ENCODE measurements at places on chromosomes 6 and 20. TPM values are rescaled to one million over a fixed set of nuclear protein-coding genes. Genes with fewer than 3 reads are reported as not detected.

- H3K27me3 ChIP-seq, result peaks cover 19% of the 10 kb centered on the region
- H3K4me3 ChIP-seq, result no peak overlapping the region
- peaks cover 12% of the 10 kb centered on the region for H3K4me1 ChIP-seq
- no peak for DNase-seq
- H3K36me3 ChIP-seq, result no peaks in the 10 kb centered on the region
Observed at GRCh38 chr20:4087923-4088322, 72.6 kb upstream of the RNF24 start.

DNA sequence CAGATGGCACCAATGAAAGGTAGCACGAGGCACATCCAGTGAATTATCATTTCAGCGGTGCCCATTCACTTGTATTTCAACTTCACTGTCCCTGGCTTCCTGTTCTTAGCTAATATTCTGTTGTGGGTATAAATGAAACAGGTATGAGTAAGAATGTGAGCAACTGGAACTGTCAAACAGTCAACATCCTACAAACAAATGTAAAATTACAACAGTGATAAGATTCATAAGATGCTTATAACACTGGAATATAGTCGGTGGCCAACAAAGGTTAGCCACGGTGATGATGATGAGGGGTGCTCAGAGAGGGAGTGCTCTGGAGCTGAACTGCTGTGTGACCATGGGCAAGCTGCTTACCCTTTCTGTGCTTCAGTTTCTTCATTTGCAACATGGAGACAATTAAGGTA is 74.9 kb upstream of the TOX2 start:
- no peak overlapping the region for H3K4me3 ChIP-seq
- no peaks in the 10 kb centered on the region for H3K27me3 ChIP-seq

Gene HS3ST5
- 8.6 TPM for total RNA-seq

DNA sequence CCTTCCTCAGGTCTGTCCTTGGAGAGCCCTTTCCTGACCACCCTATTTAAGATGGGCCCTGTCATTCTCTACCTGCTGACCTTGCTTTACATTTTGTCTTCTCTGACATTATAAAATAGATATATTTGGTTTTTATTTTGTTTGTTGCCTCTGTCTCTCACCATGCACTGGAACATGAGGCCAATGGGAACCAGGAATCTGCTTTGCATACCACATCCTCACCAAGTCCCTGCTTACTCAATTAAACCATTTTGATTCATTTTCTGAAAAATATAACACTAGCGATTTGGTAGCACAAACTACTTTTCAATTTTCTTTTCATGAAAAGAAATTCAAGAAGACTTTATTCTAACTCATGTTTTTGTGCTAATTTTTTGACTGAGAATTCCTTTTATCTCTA is 32.8 kb upstream of the POPDC3 start:
- H3K27me3 ChIP-seq, result no peaks in the 10 kb centered on the region
- H3K4me3 ChIP-seq, result no peak overlapping the region
- DNase-seq, result no peak
- H3K36me3 ChIP-seq, result no peaks in the 10 kb centered on the region
- no peak overlapping the region for H3K27ac ChIP-seq

- H3K36me3 ChIP-seq, result no peaks in the 10 kb centered on the region
- DNase-seq, result no peak
- H3K27ac ChIP-seq, result no peak overlapping the region
- no peaks in the 10 kb centered on the region for H3K27me3 ChIP-seq
- H3K4me1 ChIP-seq, result no peaks in the 10 kb centered on the region
Observed at GRCh38 chr6:41111017-41111416, 38.2 kb downstream of the NFYA start.

Gene UBD
- total RNA-seq, result 0.15 TPM

Gene C6orf163
- 2.0 TPM for total RNA-seq

DNA sequence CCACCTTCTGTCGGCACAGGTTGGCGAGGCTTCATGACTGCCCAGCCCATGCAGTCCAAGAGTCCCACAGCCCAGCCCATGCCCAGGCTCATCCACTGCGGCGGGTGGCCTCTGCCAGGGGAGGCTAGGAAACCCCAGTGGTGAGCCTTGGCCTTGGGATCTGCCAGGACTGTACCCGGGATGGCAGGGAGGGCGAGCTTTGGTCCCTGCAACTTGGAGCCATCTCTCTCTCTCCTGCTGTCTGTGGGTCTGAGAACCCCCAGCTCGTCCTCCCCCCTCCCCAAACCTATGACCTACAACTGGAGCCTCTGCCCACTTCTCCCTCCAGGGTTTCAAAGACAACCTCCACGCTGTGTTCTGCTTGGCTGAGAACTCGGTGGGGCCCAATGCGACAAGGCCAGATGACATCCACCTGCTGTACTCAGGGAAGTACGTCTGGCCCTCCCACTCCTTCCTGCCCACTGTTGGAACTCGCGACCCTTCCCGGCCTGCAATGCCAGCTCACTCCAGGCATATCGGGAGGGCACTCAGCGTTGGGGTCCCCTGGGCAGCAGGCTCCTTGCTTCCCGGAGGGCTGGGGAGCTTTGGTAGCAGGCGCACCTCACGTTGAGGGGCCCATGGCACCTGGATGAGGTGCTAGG is 19.7 kb downstream of the NPEPL1 start:
- no peaks in the 10 kb centered on the region for H3K4me1 ChIP-seq
- no peak overlapping the region for H3K4me3 ChIP-seq
- H3K27me3 ChIP-seq, result no peaks in the 10 kb centered on the region
- no peak overlapping the region for H3K27ac ChIP-seq
- DNase-seq, result no peak
- H3K36me3 ChIP-seq, result peaks cover 5% of the 10 kb centered on the region

DNA sequence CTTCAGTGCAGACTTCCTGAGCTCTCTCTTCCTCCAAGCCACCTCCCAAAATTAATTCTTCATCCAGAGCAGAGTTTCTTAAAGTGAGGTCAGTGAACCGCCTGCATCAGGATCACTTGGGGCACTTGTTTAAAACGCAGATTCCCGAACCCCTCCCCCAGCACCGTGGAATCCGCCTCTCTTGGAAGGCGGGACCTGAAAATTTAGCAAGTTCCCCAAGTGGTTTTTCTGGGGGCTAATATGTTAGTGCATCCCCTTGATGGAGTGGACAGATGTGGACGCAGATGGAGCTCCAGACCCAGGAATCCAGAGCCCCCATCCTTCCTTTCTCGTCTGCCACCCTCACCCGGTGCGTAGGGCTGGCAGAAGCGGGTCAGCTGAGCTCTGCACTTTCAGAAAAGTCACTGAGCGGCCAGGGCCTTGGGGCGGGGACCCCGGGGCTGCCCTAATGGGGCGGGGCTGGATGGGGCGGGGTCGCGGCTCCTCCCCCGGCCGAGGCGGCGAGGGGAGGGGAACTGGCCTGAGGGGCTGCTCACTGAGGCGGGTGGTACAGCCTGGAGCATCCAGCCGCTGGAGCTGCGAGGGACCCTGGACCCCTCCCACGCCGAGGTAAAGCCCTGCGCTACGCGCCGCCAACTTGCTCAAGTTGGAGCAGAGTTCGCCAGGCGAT is at the start of the genes DEFB124 and REM1:
Gene DEFB124 (minus strand): TSS at position 370 of the 670 bp plus-strand sequence. CDS start 2,114 bp downstream, outside the sequence.
Gene REM1 (plus strand): TSS at position 531 of the 670 bp plus-strand sequence. CDS start 1,158 bp downstream, outside the sequence.
- peak within 1 kb of the TSS; percentile 36 for H3K4me3 ChIP-seq
- H3K36me3 ChIP-seq, result peaks cover 43% of the 10 kb centered on the region
- H3K4me1 ChIP-seq, result no peaks in the 10 kb centered on the region
- H3K27ac ChIP-seq, result no peak within 1 kb of the TSS

DNA sequence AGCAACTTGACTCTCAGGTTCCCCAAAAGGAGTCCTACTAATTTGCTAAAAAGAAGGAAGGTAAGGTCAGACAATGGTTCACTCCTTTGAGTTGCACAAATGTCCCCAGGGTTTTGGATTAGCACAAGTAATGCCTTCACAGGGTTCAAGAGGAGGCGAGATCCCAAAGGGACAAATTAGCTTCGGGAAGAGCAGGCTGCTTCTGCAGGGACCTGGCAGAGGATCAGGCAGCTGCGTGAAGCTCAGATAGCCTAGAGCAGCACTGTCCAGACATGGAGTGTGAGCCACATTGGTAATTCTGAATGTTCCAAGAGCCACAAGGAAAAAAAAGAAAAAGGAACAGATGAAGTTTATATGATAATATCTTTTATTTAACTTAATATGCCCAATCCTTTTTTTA is 115.4 kb downstream of the CFAP61 start:
- 0 out of 2 replicates have a peak, but pooled peaks cover 2% of the 10 kb centered on the region for H3K36me3 ChIP-seq
- no peaks in the 10 kb centered on the region for H3K27me3 ChIP-seq
- DNase-seq, result no peak
- 0 out of 2 replicates have a peak, but pooled peaks cover 3% of the 10 kb centered on the region for H3K4me1 ChIP-seq
- H3K4me3 ChIP-seq, result no peak overlapping the region

DNA sequence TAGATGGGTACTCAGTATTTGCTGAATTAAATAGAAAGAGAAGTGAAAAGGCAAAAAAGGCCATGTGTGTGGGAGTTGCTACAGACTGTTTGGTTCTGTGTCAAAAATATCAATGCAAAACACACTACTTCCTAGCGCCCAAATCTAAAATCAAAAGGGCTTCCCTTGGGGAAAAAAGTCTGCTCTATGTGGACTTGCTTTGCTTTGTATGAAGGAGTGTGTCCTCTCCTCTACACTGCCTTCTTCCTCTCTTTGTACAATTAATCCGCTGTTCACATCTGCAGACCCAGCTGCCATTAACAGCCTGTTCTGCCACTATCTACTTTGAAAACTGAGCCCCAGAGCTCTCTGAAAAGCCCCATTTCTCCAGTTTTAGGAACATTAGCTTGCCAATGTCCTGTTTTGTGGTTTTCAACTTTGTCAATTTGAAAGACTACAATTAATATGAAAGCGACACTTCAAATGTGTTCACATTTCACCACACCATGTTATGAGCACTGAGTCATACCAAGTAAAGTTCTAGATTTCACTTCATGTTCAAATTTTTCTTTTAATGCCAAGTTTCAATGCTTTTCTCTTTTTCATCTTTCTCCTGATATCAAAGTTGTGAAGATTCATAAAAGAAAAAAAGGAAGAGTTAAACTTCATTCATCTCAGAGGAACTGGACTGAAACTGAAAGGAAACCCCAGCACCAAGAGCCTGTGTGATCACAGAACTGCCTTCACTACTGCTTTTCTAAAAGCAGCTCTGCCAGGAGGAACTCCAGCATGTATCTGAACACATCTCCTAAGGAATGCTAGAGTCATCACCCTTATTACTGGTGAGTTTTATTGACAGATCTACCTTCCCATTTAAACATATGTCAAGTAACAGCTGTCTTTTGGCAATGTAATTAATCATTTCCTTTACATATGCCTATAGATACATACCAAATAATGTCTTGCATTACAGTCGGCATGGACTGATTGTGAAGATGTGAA is 102.6 kb downstream of the KIF13A start:
- no peak for DNase-seq
- H3K27me3 ChIP-seq, result no peaks in the 10 kb centered on the region
- no peak overlapping the region for H3K4me3 ChIP-seq

Gene KIF6
- 0.53 TPM for total RNA-seq

Gene MUC22
- total RNA-seq, result not detected

DNA sequence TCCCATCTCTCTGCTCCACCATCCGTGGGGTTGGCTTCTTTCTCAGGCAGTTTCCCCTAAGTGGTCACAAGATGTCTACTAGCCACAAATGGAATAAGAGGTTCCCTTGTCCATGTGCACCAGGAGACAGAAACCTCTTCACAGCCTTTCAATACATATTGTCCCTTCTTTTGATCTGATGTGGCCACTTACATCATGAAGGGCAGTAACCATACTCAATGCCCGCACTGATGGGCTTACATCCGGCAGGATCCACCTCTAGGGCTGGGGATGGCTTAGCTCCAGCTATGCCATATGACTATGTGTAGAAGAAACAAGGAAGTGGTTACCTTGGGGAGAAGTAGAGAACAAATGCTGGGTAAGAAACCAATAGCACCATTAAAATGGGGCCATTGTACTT is 64.4 kb downstream of the PLEKHG1 start:
- DNase-seq, result no peak
- no peak overlapping the region for H3K4me3 ChIP-seq
- H3K36me3 ChIP-seq, result no peaks in the 10 kb centered on the region
- H3K27ac ChIP-seq, result no peak overlapping the region
- H3K4me1 ChIP-seq, result no peaks in the 10 kb centered on the region

Gene IL17A
- not detected for total RNA-seq

DNA sequence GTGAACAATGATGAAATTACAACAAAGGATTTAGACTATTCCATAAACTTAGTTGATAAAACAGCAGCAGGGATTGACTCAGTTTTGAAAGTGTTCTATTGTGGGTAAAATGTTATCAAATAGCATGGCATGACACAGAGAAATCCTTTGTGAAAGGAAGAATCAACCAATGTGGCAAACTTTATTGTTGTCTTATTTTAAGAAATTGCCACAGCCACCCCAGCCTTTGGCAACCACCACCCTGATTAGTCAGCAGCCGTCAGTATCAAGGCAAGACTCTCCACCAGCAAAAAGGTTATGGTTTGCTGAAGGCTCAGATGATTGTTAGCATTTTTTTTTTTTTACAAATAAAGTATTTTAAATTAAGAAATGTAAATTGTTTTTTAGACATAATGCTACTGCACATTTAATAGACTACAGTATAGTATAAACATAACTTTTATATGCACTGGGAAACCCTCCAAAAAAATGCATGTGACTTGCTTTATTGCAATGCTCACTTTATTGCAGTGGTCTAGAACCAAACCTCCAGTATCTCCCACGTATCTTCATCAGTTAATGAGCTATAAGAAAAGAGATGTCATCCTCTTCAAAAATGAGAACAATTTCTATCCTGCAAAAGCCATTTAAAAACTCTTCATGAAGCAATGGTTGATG is 162.7 kb downstream of the SOBP start:
- H3K27ac ChIP-seq, result no peak overlapping the region
- no peak for DNase-seq
- peaks cover 30% of the 10 kb centered on the region for H3K4me1 ChIP-seq
- no peak overlapping the region for H3K4me3 ChIP-seq

Gene CTSA
- total RNA-seq, result 48.3 TPM

- peaks cover 23% of the 10 kb centered on the region for H3K4me1 ChIP-seq
- no peak overlapping the region for H3K4me3 ChIP-seq
- H3K27me3 ChIP-seq, result no peaks in the 10 kb centered on the region
- DNase-seq, result no peak
- peak overlapping the region; percentile 12 for H3K27ac ChIP-seq
Observed at GRCh38 chr6:74320715-74321114, 624.7 kb downstream of the CD109 start.

DNA sequence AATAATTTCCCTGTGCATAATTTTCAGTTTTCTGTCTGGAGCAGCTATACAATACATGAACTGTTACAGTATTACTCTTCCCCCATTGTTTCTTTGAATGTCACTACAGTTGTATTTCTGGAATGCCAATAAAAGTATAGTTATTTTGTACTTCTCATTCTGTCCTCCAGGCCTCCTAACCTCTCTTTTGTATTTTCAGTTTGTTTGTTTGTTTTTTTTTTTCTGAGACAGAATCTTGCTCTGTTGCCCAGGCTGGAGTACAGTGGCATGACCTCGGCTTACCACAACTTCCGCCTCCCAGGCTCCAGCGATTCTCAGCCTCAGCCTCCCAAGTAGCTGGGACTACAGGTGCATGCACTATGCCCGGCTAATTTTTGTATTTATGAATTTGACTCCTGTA is 16.8 kb upstream of the ARID1B start:
- DNase-seq, result no peak
- no peak overlapping the region for H3K27ac ChIP-seq
- H3K36me3 ChIP-seq, result no peaks in the 10 kb centered on the region
- no peak overlapping the region for H3K4me3 ChIP-seq
- no peaks in the 10 kb centered on the region for H3K27me3 ChIP-seq
- H3K4me1 ChIP-seq, result no peaks in the 10 kb centered on the region

GRCh38 chr20:8385247-8385646 is 253.2 kb downstream of the PLCB1 start:
- H3K4me1 ChIP-seq, result peaks cover 7% of the 10 kb centered on the region
- no peak overlapping the region for H3K27ac ChIP-seq
- H3K27me3 ChIP-seq, result no peaks in the 10 kb centered on the region
